ENCODE measurements at places on chromosomes 4 and X. TPM values are rescaled to one million over a fixed set of nuclear protein-coding genes. Genes with fewer than 3 reads are reported as not detected.

Gene LNX1
- 10.3 TPM for total RNA-seq

Gene PNMA3
- 2.5 TPM for total RNA-seq

Gene KCNE5
- 0.24 TPM for total RNA-seq

Gene RNF128
- 0.13 TPM for total RNA-seq

Gene PABPC1L2A
- total RNA-seq: not detected

Gene TLL1
- 0.35 TPM for total RNA-seq

Gene DKK2
- 0.75 TPM for total RNA-seq

Gene MBNL3
- 31.1 TPM for total RNA-seq

Gene YY2
- 0.35 TPM for total RNA-seq

Gene KLHL13
- total RNA-seq: 5.7 TPM

Gene MSN
- 97.6 TPM for total RNA-seq

Gene RAB40AL
- not detected for total RNA-seq

Gene AFF2
- total RNA-seq: 0.24 TPM

Gene PNCK
- 8.1 TPM for total RNA-seq

Gene CLIC2
- 10.7 TPM for total RNA-seq

Gene SPANXA2
- total RNA-seq: not detected

All from Right ventricle myocardium superior (tissue), 1 donor.